MG63 (cell line): ENCODE measurements at places on chromosomes 3 and 15.

DNA sequence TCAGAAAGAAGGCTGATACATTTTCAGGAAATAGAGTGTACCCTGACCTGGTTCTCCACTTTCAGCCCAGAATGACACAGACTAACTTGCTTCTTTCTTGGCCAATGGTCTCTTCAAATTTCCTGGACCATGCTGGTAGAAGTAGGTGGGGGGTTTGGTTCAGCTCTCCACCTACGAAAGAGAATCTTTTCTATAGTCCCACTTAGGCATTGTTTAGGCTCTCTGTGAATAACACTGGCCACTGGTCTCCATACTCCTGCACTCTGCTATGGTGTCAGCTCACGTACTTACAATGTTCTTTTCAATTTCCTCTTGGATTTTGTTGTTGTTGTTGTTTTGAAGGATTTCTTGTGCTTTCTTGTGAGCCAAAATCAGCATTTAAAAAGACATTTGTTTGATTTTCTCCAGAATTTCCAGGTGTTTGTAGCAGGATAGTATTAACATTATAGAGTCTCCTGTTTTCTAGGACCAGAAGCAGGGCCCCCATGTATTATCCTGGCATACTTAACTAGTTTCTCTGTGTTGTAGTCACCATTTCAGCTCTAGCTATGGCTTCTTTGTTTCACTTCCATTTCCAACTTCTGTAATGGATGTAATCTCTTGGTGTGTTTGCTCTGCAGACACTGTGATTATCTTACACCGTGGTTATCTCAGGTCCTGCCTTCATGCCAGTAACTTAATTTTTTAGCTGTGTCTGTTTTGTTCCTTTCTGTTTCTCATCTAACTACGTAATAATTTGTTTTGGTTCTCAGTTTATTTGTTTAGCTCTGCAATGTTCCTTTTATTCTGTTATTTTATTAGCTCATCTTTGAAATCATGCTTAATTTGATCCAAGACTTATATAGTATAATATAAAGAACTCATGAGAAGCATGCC is 61.4 kb downstream of the CHRNA7 start:
- DNase-seq = no peak

- peak; percentile 72 for DNase-seq
Observed at GRCh38 chr3:185992831-185993374, 55.1 kb upstream of the TRA2B start.

DNA sequence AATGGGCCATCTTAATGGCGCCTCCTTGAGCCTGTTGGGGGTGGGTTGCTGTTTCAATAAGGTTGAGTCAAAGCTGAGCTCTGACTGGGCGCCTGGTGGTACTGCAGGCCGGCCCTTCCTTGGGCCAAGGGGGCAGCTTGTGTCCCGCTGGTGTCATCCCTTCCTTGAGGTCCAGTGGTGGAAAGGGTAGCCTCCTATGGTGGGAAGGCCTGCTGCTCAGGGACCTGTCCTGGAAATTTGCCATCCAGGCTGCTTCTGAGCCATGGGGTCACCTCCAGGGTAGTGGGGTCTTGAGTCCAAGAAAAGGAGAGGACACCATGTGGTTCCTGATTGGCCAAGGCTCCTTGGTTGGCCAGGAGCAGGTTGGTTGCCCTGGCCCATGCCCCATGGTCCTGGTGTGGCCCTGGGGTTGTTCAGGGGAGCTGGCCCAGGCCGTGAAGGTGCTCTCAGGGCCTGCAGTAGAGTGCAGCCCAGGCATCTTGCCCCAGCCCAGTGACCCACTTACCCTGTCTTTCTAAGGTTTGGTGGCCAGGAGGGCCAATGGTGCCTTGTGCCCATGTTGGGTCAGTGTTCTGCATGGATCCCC is 188.7 kb downstream of the UBE3A start:
- DNase-seq = no peak

GRCh38 chr3:61814674-61815073 is 253.3 kb downstream of the PTPRG start:
- no peak for DNase-seq

DNA sequence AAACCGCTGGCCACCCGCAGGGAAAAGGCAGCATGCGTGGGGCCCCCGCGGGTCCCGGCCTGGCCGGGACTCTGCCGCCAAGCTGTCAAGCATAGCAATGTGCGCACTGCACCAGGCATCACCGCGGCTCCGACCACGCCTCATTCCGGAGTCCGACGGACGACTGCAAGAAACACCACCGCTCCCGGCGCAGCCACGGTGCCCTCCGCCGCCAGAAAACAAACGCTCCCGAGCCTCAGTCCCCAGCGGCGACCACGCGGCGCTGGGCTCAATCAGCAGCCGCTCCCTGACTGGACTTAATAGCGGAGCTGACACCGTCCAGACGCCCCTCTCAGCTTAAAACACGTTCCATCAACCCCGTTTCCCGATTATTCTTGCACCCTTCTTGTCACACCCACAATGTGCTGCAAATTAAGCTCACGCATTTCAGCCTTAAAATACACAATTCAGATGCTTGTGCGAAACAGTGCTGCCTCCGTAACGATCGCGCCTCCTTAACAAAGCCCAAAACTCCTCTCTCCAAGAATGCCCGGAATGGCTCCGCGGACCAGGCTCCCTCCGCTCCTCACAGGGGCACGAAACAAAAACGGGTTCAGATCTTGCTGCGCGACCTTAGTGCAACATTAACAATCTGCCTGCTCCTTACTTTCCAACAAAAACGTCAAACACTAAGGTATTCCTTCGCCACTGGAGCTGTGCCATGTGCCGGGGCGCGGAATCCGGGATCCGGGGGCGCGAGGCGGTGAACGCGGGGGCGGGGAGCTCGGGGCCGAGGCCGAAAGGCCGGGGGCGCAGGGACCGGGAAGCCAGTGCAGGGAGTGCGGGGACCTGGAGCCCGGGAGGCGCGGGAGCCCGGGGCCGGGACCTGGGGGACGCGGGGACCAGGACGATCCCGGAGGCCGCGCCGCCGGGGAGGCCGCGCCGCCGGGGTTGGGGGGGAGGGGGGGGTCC is 655 bp downstream of the CYFIP1 start:
- peak; percentile 64 for DNase-seq

GRCh38 chr3:10748040-10748439 is 68.0 kb upstream of the SLC6A11 start:
- DNase-seq = no peak

- no peak for DNase-seq
Observed at GRCh38 chr15:93102211-93102610, 13.2 kb upstream of the RGMA start.

DNA sequence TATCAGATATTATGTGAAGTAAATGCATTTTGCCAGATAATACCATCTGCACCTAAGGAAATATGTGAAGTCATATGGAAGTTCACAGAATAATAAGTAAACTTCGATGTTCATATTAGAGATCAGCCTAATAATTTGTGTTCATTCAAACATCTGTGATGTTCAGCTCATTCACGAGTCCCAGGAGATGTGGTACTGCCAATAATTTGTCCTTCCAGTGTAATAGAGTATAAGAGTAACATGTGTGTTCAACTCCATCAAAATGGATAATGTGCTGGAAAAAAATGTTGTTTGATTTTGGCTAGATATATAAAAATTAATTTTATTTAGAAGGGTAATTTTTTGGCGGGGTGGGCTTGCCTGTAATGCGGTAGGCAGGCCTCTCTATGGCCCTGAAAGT is 75.4 kb upstream of the ARL6 start:
- DNase-seq = no peak

DNA sequence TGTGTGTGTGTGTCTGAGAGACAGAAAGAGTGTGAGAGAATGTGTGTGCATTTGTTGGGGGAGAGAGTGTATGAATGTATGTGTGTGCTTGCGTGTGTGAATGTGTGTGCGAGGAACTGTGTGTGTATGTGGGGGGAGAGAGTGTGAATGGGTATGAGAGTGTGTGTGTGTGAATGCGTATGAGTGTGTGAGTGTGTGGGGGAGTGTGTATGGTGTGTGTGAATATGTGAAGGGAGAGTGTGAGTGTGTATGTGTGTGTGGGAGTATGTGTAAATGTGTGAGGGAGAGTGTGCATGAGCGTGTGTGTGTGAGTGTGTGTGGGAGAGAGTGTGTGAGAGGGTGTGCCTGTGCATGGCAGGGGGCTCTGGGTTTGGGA is 79.8 kb upstream of the ABHD17C start:
- DNase-seq = no peak

DNA sequence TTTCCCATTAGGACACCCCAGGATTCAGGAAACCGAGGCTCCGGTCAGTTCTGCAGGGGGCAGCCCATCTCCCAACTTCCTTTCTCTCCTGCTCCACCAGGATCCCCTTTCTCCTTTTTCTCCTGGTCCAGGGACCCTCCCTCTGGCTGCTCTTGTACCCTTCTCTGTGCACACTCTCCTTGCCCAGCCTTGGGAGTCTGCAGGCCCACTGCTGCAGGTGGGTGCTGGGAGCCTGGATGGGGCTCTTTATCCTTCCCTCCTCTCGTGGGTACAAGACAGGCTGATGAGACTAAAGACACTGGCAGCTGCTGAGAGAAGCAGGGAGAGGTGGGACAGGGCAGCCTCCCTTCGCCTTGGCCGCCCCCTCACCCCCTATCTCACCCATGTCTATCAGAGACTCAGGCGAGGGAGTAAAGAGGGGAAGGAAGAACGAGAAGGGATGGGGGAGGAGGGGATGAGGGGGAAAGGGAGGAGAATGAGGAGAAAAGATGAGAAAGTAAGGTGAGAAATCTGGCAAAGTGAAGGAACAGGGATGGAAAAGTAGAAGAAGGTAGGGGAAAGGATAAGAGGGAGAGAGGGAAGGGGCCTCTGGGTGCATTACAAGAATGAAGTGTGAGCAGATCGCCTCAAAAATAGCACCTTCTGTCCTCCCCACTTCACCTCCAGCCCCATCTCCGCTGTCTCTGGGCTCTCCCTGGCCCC is 45.2 kb downstream of the ITGA11 start:
- no peak for DNase-seq

DNA sequence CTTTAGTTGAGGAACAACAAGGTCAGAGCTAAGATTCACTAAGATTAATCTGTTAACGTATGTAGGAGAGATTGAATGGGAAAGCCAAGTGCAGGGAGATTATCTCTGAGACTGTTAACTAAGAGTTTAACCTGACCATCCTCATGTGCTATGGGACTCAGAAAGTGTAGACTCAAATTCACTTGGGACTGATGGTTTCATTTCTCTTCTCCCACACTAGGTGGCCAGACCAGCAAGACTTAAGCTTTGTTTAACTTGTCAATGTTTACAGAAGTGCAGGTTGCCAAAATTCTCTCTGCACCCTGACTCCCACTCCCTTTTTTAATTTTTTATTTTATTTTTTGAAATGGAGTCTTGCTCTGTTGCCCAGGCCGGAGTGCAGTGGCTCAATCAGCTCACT is 6.3 kb upstream of the HEXA start:
- no peak for DNase-seq

GRCh38 chr3:25610167-25610566 is 54.5 kb downstream of the TOP2B start:
- DNase-seq = no peak

- no peak for DNase-seq
Observed at GRCh38 chr15:55407498-55408011, 604 bp downstream of the CCPG1 start.

GRCh38 chr15:34654625-34655024 is 71.2 kb upstream of the GOLGA8B start:
- no peak for DNase-seq

GRCh38 chr3:123150449-123151215 is 51.1 kb upstream of the SEC22A start:
- no peak for DNase-seq

GRCh38 chr3:186784820-186785494 is 1.6 kb downstream of the EIF4A2 start:
- no peak for DNase-seq

DNA sequence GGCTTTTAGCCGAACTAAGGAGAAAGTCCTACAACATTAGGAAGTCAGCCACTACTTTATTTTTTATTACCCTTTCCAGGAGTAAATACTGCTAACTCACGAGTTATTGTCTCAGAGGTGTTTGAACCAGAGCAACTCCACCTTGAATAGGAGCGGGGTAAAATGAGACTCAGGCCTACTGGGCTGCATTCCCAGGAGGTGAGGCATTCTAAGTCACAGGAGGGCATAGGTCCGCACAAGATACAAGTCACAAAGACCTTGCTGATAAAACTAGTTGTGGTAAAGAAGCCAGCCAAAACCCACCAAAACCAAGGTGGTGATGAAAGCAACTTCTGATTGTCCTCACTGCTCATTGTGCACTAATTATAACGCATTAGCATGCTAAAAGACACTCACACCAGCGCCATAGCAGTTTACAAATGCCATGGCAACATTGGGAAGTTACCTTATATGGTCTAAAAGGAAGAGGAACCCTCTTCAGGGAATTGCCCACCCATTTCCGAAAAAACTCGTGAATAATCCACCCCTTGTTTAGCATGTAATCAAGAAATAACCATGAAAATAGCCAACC is 555.9 kb downstream of the IGSF11 start:
- no peak for DNase-seq

- DNase-seq = no peak
Observed at GRCh38 chr3:155712008-155712407, 32.9 kb downstream of the PLCH1 start.

- no peak for DNase-seq
Observed at GRCh38 chr15:37016231-37016630, 84.1 kb downstream of the MEIS2 start.

DNA sequence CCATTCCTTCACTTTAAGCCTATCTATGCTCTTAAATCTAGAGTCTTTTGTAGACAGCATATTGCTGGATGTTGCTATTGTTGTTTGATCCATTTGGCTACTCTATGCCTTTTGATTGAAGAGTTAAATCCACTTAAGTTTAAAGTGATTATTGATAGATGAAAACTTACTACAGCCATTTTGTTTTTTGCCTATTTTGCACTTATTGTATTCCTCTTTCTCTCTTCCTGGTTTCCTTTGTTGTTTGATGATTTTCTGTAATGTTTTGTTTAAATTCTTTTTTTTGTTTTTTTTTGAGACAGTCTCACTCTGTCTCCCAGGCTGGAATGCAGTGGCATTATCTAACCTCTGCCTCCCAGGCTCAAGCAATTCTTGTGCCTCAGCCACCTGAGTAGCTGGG is 19.8 kb downstream of the IQCF6 start:
- no peak for DNase-seq

- no peak for DNase-seq
Observed at GRCh38 chr3:135897715-135898114, 67.8 kb upstream of the PPP2R3A start.

GRCh38 chr3:124699051-124699450 is 31.2 kb upstream of the UMPS start:
- no peak for DNase-seq
